Left cardiac atrium (tissue), 4 donors: ENCODE measurements at places on chromosomes 6 and 20. TPM values are rescaled to one million over a fixed set of nuclear protein-coding genes. Genes with fewer than 3 reads are reported as not detected.

Gene DNAH8
- not detected for total RNA-seq

Gene EDN1
- 2.7 TPM for total RNA-seq

Gene ENPP3
- 0.53 TPM for total RNA-seq

Gene LAMA4
- 63.7 TPM for total RNA-seq

Gene FAM184A
- 2.2 TPM for total RNA-seq

Gene SPATS1
- total RNA-seq = not detected

Gene C20orf204
- 1.0 TPM for total RNA-seq

Gene TMC2
- not detected for total RNA-seq

Gene FAM83B
- total RNA-seq = 6.4 TPM

Gene TGM3
- not detected for total RNA-seq

Gene CYP21A2
- total RNA-seq = 2.0 TPM

Gene TRIM31
- total RNA-seq = not detected

Gene RSPH3
- total RNA-seq = 10.1 TPM

Gene HM13
- total RNA-seq = 64.9 TPM

Gene ELOVL2
- 2.3 TPM for total RNA-seq

Gene BTNL2
- not detected for total RNA-seq

Gene MAPK13
- total RNA-seq = 1.9 TPM

Gene PRDM13
- total RNA-seq = not detected

Gene FILIP1
- total RNA-seq = 85.8 TPM

Gene PTGIS
- total RNA-seq = 124 TPM

Gene EYA4
- total RNA-seq = 8.5 TPM

Gene OR2H2
- not detected for total RNA-seq

Gene TMEM14C
- total RNA-seq = 103 TPM

Gene VPS52
- 25.9 TPM for total RNA-seq

Gene OOEP
- not detected for total RNA-seq

Gene CLIC5
- 109 TPM for total RNA-seq

Gene MATN4
- not detected for total RNA-seq

Gene PKIB
- 1.0 TPM for total RNA-seq

Gene EFCAB8
- 0.18 TPM for total RNA-seq

Gene PPIL6
- 3.5 TPM for total RNA-seq

Gene DYNLT2
- total RNA-seq = 1.1 TPM

Gene BPI
- not detected for total RNA-seq

Gene CEP250
- total RNA-seq = 17.3 TPM

Gene ANKRD66
- not detected for total RNA-seq

Gene CCR6
- total RNA-seq = not detected

Gene AK9
- total RNA-seq = 7.6 TPM

Gene ZBTB12
- 2.5 TPM for total RNA-seq

Gene C6orf58
- not detected for total RNA-seq
